ENCODE measurements at places on chromosomes 2 and 18.

DNA sequence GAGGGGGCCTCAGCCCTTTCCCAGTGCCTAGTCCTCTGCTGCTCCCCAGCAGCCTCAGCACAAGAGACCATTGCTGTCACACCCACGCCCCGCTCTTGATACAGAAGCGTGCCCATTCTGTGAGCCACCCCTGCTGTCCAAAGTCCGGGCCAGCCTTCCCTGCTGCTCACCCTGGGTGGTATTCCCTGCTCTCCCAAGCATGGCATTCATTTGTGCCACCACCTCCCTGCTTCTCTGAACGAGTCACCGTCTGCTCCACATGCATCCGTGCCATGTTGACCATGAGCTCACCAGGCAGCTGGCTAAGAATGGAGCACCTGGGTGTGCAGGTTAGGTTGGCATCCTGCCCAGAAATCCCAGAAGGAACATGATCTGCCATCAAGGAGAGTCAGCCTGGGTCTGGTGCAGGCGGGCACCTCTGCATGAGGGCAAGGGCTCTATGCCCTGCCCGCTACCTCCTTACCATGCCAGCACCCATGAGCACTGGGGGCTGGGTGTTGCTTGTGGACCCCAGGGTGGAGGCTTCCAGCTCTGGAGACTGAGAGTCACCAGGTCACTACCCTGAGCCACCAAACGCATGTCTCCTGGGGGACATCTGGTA, 63.0 kb downstream of the TWIST2 start:
- no peaks in the 10 kb centered on the region for H3K4me1 ChIP-seq
- no peak for DNase-seq
- H3K4me3 ChIP-seq: no peak overlapping the region

- H3K4me1 ChIP-seq: no peaks in the 10 kb centered on the region
- no peaks in the 10 kb centered on the region for H3K27me3 ChIP-seq
- no peak for DNase-seq
- no peak overlapping the region for H3K27ac ChIP-seq
- H3K36me3 ChIP-seq: no peaks in the 10 kb centered on the region
Observed at GRCh38 chr18:6997808-6998207, 119.8 kb downstream of the LAMA1 start.

- no peak overlapping the region for H3K4me3 ChIP-seq
- H3K36me3 ChIP-seq: no peaks in the 10 kb centered on the region
- no peak overlapping the region for H3K27ac ChIP-seq
- no peak for DNase-seq
Observed at GRCh38 chr2:239236043-239236807, 164.6 kb downstream of the HDAC4 start.

- no peaks in the 10 kb centered on the region for H3K27me3 ChIP-seq
- no peak overlapping the region for H3K27ac ChIP-seq
- H3K4me1 ChIP-seq: no peaks in the 10 kb centered on the region
- no peak for DNase-seq
- no peak overlapping the region for H3K4me3 ChIP-seq
- H3K36me3 ChIP-seq: no peaks in the 10 kb centered on the region
Observed at GRCh38 chr2:199818026-199818425, 33.0 kb downstream of the FTCDNL1 start.

GRCh38 chr2:177585234-177585863, 192.8 kb downstream of the AGPS start:
- no peak overlapping the region for H3K4me3 ChIP-seq
- no peaks in the 10 kb centered on the region for H3K4me1 ChIP-seq
- H3K27ac ChIP-seq: no peak overlapping the region
- H3K36me3 ChIP-seq: no peaks in the 10 kb centered on the region
- DNase-seq: no peak
- no peaks in the 10 kb centered on the region for H3K27me3 ChIP-seq

- no peak for DNase-seq
- H3K4me3 ChIP-seq: no peak overlapping the region
Observed at GRCh38 chr2:116733699-116734098, 1080.8 kb upstream of the DDX18 start.

GRCh38 chr2:155442755-155443372, 744.4 kb downstream of the KCNJ3 start:
- no peaks in the 10 kb centered on the region for H3K4me1 ChIP-seq
- H3K27ac ChIP-seq: no peak overlapping the region
- no peak for DNase-seq
- H3K4me3 ChIP-seq: no peak overlapping the region
- no peaks in the 10 kb centered on the region for H3K27me3 ChIP-seq

- H3K4me3 ChIP-seq: no peak overlapping the region
- H3K27ac ChIP-seq: no peak overlapping the region
- no peak for DNase-seq
- H3K4me1 ChIP-seq: no peaks in the 10 kb centered on the region
- peaks cover 16% of the 10 kb centered on the region for H3K36me3 ChIP-seq
Observed at GRCh38 chr18:54149078-54149697, 75.3 kb downstream of the MBD2 start.

- no peaks in the 10 kb centered on the region for H3K27me3 ChIP-seq
- no peak overlapping the region for H3K27ac ChIP-seq
- no peaks in the 10 kb centered on the region for H3K4me1 ChIP-seq
- H3K36me3 ChIP-seq: no peaks in the 10 kb centered on the region
- H3K4me3 ChIP-seq: no peak overlapping the region
Observed at GRCh38 chr2:5369510-5369909, 322.7 kb upstream of the SOX11 start.

- H3K27me3 ChIP-seq: no peaks in the 10 kb centered on the region
- H3K4me3 ChIP-seq: no peak overlapping the region
- no peak overlapping the region for H3K27ac ChIP-seq
- no peaks in the 10 kb centered on the region for H3K36me3 ChIP-seq
- no peaks in the 10 kb centered on the region for H3K4me1 ChIP-seq
- no peak for DNase-seq
Observed at GRCh38 chr2:223688094-223688835, 86.1 kb upstream of the SCG2 start.

GRCh38 chr18:28466204-28466603, 289.3 kb upstream of the CDH2 start:
- no peaks in the 10 kb centered on the region for H3K27me3 ChIP-seq
- no peaks in the 10 kb centered on the region for H3K36me3 ChIP-seq
- no peak for DNase-seq
- H3K27ac ChIP-seq: no peak overlapping the region
- H3K4me3 ChIP-seq: no peak overlapping the region

Data from B cell (primary cell).